Hepatic stellate cell (primary cell): ENCODE measurements at places on chromosomes 4 and X.

- no peak for DNase-seq
Observed at GRCh38 chr4:32112891-32113290, 1392.7 kb downstream of the PCDH7 start.

- DNase-seq = no peak
Observed at GRCh38 chr4:19051831-19052230, 1030.3 kb upstream of the LCORL start.

DNA sequence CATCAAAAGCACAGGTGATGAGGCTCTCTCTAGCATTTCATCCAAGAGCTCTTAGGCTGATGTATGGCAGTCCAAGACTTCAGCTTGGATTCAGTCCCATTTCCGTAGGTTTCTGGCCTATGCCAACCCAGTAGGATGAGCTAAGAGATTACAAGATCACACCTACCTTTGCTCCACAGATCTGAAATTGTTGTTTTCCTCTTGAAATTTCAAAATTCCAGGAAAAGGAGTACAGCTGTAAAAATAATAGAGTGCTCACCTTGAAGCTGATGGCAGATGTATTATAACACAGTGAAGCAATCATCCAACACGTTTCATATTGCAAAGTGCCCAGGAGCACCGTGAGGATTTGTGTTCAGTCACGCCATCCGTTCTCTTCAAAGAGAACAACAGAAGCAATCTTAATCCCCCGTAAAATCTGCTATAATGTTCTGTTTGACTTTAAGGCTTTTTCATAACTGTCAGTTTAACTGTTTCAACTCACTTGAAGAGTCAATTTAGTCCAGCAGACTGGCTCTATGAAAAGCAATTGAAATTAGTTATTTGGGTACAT, 137.5 kb downstream of the CPE start:
- DNase-seq = no peak

GRCh38 chrX:37690119-37690518, 4.5 kb downstream of the XK start:
- DNase-seq = no peak

- peak; percentile 47 for DNase-seq
Observed at GRCh38 chr4:99324979-99325378, 3.8 kb upstream of the ADH1B start.

- no peak for DNase-seq
Observed at GRCh38 chrX:130048686-130049222, 61.5 kb downstream of the ELF4 start.

- DNase-seq = no peak
Observed at GRCh38 chr4:4865705-4866123, 6.2 kb downstream of the MSX1 start.

DNA sequence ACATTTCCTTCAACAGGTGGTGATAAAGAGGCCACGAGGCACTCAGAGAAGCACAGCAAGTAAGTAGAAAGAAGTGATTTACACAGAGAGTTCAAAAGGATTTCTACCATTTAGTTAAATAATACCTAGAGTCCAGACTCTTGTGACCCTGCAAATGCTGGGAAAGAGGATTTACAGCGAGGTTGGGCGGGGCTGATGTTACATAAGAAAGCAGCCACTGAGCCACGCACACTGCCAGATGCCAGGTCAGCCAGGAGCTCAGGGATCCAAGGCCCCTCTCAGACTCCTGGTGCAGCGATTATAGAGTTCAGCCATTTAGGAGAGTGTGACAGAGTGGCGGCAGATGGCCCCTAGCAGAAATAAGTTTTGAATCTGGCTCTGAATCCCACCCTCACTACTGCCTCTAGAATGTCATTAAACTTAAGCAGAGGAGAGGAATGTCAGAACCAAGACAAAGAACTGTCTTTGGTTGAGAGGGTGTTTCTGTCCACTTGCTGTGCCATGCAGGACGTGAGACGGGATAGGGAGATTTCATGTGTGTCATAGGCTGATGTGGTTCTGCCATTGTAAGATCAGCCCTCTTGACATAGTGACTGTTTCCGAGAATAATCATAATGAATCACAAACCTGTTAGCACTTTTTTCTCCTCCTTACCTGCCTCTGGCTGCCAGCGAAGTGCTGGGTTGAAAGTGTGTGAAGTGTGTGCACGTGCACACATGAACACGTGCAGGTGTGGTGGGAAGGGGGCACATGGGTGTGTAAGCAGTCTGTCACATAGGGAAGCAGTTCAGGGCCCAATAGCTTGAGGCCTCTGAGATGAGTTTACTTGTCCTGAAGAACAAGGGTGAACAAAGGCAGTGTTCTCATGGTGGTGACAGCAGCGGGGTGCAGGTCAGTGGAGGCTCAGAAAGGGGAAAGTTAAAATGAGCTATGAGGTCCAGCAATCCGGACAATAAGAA, 50.1 kb downstream of the MFAP3L start:
- DNase-seq = no peak

DNA sequence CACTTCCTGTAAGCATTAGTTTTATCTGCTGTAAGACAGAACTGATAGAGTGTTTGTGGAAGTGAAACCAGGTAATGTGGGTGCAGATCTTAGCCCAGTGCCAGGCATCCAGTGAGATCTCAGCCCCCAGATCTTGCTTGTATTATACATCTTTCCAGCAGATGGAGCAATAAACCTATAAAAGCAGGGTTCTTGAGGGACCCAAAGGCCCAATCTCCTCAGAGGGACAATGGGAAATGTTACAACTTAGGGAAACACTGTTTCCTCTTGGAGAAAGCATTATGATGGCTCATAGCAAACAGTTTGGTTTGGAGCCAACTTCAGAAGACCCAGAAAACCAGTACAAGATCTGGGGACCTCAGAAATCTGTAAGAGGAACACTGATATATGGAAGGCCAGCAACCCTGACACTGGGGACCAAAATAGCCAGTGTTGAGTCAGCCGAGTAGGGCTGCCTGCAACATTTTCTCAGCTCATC, 206.3 kb downstream of the SLC7A11 start:
- DNase-seq = peak; percentile 45

DNA sequence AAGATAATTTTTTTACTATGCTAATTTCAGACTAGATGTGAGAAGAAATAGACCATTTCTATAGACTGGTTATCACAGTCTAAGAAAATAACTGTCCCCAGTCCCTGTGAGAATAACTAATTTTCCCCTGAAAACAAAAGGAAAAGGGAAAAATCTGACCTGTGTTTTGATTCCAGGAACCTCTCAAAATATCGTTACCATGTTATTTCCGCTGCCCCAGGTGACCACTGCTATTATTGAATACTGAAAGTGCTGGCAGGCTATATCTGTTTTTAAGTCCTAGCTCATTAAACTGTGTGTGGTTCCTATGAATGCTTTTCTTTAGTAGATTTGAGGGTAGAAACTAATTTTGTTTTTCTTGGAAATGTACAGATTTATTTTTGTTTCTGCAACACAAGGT, 83.6 kb downstream of the GAB1 start:
- DNase-seq = no peak

DNA sequence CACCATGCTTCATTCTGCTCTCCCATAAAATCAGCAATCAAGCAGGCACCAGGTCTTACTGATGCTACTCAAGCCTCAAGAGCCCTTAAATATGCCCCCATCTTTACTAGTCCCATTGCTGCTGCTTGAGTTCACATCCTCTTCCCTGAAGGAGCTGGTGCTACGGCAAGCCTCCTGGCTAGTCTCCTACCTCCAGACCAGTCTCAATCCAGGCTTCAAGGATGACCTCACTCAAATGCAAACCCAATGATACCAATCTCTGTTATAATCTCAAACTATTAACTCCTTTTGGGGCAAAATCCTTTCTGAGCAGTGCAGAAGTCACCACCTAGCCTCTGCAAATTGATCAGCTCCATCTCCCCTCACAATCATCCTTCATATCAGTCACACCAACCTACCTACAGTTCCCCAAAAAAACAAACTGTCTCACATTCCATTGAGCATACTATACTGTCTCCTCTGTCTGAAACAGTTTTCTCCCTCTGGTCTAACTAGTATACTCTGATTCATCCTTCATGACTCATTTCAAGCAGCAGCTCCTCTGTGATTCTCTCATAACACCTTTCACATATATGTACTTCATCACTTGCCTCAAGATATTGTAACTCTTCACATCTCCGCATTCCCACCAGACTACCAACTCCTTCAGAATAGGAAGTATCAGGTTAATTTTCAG, 30.0 kb downstream of the PAPSS1 start:
- peak; percentile 41 for DNase-seq

DNA sequence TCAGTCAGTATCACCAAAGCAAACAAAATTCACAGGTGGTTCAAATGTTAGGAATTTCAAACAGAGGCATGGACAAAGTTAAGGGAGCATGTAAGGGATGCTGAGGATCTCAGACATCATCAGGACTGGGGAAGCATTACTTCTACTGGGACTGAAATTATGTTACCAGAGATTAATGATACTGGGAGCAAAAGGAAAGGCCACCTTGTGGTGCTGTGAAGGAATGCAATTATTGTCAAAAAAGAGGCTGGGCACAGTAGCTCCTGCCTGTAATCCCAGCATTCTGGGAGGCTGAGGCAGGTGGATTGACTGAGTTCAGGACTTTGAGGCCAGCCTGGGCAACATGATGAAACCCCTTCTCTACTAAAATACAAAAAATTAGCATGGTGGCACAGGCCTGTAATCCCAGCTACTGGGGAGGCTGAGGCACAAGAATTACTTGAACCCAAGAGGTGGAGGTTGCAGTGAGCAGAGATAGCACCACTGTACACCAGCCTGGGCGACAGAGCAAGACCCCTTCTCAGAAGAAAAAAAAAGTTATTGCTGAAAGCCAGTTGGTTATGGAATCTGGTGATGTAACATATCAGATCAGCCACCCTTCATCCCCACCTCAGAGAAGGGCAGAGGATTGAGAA, 954.3 kb downstream of the PCDH7 start:
- DNase-seq = no peak

DNA sequence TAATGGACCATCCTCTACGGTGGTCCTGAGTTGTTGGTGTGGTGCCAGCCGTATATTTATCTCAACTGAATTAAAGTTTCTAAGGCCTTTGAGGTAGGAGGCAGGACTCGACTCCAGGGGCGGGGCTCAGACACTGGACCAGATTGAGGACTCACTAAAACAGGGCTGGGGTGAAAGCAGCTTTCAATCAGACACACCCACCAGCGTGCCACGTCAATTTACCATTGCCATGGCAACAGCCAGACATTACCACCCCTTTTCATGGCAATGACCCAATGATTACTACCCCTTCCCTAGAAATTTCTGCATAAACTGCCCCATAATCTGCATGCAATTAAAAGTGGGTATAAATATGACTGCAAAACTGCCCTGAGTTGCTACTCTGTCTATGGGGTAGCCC, 6.7 kb upstream of the TLR1 start:
- no peak for DNase-seq

DNA sequence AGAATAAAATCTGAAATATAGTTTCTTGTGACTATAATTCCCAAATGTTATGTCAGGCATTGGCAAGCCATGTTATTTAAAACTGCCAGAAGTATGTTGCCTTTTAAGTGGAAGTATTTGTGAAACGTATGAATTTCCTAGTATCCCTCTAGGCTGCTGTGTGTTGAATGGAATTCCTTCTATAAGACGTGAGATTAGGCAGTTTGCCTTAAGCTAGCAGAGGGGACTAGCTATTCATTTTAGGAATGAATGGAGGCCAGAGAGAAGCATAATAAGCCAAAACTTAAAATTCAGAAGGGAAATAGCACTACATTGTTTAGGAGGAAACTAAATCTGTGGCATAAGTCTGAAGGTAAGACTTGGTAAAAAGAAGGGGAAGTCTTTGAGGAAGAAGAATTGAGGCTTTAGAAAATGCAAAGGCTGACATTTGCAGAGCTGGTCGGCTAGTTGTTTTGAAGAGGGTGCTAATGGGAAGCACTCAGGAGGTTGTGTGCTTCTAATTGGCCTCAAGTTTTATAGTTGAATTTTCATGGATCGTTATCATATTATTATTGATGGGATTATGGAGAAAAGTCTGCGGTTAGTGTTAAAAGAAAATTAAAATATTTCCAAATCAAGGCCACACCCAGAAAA, 57.1 kb downstream of the TMEM131L start:
- DNase-seq = no peak
